Stimulated activated CD4-positive, alpha-beta T cell treated with anti-CD3 and anti-CD28 coated beads, Interleukin-1b, Interleukin-23, amount 100 ng/mL, for 24 hours (primary cell): ENCODE measurements at places on chromosomes 7 and 10.

GRCh38 chr10:45555795-45556194 is 116.8 kb downstream of the ZFAND4 start:
- DNase-seq: no peak

DNA sequence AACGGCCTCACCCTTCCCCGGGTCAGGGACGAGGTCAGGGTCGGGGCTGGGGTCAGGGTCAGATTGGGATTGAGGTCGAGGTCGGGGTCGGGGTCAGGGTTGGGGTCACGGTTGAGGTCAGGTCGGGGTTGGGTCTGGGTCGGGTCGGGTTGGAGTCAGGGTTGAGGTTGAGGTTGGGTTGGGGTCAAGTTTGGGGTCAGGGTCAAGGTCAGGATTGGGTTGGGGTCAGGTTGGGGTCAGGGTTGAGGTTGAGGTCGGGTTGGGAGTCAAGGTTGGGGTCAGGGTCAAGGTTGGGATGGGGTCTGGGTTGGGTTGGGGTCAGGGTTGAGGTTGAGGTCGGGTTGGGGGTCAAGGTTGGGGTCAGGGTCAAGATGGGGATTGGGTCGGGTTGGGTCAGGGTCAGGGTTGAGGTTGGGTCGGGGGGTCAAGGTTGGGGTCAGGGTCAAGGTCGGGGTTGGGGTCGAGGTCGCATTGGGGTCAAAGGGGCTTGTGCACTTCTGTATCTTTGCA is 131.4 kb downstream of the VIPR2 start:
- DNase-seq: no peak

DNA sequence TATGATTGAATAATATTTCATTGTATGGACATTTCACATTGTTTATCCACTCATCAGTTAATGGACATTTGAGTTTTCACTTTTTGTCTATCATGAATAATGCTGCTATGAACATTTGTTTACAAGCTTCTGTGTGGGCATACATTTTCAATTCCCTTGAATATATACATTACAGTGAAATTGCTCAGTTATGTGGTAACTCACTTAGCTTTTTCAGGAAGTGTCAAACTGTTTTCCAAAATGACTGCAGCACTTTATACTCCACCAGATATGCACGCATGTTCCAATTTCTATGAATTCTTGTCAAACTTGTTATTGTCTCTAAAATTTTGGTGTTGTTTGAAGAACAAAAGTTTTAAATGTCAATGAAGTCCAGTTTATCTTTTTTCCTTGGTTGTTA is 401.2 kb downstream of the THSD7A start:
- DNase-seq: no peak

GRCh38 chr10:17412323-17412722 is 42.1 kb downstream of the ST8SIA6 start:
- no peak for DNase-seq

GRCh38 chr10:118342638-118343020 is 505 bp upstream of the FAM204A start:
- DNase-seq: no peak

DNA sequence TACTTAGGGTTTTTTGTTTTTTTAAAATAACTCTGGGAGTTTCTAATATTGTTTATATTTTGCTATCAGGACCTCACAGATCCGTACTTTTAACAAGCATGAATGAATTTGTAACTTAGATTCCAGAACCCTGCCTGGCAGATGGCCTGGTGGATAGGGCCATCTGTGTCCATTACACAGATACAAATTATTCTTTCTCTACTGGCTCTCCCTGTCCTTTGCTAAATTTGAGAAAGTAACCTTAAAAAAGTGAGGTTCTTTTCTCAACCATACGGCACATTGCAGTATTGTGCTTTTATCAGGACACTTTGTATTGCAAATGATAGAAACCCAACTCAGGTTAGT is 26.6 kb downstream of the LCOR start:
- no peak for DNase-seq
